Hematopoietic multipotent progenitor cell treated with erythropoietin and hydrocortisone succinate and interleukin-3 and kit ligand, for 15 days (in vitro differentiated cells): ENCODE measurements at places on chromosomes 5 and 9.

GRCh38 chr5:73862796-73863195 lies 236.8 kb downstream of the ARHGEF28 start:
- no peak for DNase-seq

- no peak for DNase-seq
Observed at GRCh38 chr9:81601639-81602623, 87.4 kb downstream of the TLE1 start.

- no peak for DNase-seq
Observed at GRCh38 chr5:135452321-135453030, at the start of gene TIFAB. Gene TIFAB (minus strand): TSS chr5:135452351. CDS start chr5:135449939, 2,412 bp downstream.

- no peak for DNase-seq
Observed at GRCh38 chr5:118548761-118549720, 439.3 kb downstream of the DTWD2 start.
